ENCODE measurements at places on chromosomes 5 and 9. TPM values are rescaled to one million over a fixed set of nuclear protein-coding genes. Genes with fewer than 3 reads are reported as not detected.

KIF24 gene
- total RNA-seq = 0.86 TPM

SUB1 gene
- 100 TPM for total RNA-seq

ANKRD31 gene
- total RNA-seq = under 0.01 TPM

ACSL6 gene
- total RNA-seq = 0.65 TPM

LCNL1 gene
- not detected for total RNA-seq

Data from dermis lymphatic vessel endothelial cell (primary cell).